Naive thymus-derived CD8-positive, alpha-beta T cell (primary cell): ENCODE measurements at places on chromosomes 12 and 14. TPM values are rescaled to one million over a fixed set of nuclear protein-coding genes. Genes with fewer than 3 reads are reported as not detected.

DNA sequence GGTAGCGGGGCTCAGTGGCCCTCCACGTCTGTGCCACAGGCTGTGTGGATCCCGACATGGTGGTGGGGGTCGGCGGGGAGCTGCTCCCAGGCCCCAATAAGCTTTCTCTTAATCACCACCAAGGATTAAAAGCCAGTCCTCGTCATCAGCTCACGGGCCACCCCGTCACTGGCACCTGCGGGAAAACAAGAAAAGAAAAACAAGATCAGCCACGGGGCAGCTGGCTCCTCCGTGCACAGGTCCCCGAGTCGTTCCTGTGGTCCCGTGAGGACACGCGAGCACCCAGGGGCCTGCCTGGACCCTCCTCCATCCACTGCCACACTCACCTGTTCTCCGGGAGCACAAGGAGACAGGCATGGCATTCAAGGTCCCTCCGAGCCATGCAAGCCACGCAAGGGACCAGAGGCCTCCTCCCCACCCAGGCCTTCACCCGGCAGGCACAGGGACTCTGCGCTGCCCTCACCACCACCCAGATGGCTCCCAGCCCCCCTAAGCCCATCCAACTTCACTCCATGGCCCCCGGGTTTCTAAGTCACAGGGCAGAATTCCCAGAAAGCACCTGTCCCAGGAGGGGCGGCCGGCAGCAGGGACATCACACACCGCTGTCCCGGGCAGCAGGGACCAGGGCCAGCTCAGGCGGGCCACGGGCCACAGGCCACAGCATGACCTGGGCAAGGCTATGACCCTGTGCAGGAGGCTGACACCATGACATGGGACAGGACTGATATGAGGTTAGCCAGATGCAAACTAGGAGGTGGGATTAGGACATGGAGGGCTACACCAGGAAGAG lies 72.0 kb downstream of the NCOR2 start:
- no peak for DNase-seq

TDRD9 gene
- polyA plus RNA-seq = 0.57 TPM

ESRRB gene
- polyA plus RNA-seq = not detected

GLIPR1L1 gene
- not detected for polyA plus RNA-seq

SERPINA10 gene
- not detected for polyA plus RNA-seq

DNA sequence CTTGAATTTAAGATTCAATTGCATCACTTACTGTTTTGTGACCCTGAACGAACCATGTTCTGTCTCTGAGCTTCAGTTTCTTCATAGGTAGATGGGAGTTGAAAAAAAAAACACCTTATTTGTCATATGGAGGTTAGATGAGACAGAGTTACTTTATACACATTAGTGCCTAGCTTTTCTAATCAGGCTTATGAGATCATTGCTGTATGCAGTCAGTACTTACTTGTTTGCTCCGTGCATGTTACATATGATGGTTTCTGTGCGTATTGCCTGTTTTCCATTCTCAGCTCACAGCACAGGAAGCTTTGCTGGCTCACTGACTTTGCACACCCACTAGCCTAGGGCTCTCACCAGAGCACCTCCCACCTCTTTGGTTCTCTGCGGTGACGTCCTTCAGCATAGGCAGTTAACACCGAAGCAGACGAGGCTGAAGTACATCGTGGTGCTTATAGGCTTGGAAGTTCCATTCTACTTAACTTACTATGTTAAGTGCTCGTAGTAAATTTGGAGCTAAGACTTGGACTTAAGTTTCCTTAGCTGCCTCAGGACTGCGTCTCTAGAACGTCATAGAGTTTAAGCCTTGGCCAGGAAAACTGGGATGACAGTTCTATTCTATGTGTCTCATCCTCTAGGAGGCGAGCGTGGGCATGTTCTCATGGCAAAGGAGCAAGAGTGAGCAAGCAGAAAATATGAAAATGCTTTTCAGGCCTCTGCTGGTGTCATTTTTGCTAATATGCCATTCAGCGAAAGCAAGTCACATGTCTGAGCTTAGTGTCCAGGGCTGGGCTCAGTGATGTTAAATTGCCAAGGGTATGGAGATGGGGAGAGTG lies 57.3 kb downstream of the NRXN3 start:
- DNase-seq = no peak

DNA sequence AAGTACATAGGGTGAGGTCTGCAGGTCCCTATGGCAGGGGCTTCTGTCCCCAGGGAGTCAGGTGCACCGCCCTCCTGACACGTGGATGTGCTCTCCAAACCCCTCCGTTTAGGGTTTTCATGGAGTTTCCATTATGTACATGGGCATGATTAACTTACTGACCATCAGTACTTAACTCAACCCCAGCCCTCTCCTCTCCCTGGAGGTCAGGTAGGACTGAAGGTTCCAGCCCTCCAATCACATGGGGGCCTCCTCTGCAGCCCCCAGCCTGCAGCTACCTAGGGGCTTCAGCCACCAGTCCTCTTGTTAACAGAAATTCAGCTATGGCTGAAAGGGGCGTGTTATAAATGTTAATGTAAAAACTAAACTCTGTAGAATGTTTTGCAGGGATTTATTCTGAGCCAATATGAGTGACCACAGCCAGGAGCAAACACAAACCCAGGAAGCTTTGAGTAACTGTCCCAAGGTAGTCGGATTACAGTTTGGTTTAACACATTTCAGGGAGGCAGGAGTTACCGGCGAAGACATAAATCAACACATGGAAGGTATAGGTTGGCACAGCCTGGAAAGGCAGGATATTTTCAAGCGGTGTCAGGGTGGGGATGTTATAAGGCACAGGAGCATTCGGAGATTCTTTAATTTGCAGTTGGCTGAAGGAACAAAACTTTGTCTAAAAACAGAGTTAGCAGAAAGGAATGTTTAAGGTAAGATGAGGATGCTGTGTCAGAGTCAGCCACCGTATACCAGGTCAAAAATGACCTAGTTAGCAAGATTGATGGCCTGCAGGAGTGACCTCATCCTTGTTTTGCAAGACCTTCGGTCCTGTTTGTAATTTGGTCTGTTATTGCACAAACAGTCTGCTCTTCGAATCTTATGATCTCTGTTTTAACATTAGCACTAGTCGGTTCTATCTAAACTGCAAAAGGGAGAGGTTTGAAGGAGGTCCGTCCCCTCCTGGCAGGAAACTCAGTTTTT lies 75.2 kb downstream of the TNFAIP2 start:
- DNase-seq = no peak

C1R gene
- 2.5 TPM for polyA plus RNA-seq

DNA sequence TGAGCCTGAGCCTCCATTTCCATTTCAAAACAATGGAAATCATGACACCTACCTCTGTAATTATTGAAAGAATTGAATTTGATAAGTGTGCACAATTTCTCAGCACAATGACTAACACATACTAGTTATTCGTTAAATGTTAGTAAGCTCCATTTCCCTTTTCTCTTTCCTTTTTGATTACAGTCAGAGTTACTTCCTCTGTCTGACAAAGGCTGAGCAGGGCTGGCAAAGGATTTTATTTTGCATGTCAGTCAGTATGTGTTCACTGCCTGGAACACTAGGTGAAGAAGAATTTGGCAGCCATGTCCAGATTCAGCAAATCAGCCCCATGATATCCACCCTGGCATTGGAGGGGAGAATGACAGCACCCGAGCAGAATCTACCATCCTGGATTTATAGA lies 12.2 kb upstream of the RHOJ start:
- DNase-seq = no peak

DNA sequence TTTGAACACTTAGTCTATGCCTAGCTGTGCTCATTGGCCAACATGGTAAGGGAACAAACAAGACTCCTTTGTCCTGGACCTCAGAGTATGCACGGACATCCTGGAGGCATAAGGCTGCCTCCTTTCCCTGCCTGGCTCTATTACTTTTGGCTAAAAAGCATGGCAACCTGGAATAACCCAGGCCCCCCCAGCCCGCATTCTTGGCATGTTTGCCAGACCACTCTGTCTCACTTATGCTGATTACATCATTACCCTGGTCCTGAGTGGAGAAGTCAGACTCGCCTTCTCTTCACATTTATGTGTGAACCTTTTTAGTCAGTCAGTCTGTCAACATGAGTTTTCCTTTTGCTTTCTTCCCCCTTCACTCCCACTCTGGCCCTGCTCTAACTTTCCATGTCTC lies 58.0 kb upstream of the ELK3 start:
- no peak for DNase-seq
